ENCODE measurements at places on chromosomes 12 and 14.

DNA sequence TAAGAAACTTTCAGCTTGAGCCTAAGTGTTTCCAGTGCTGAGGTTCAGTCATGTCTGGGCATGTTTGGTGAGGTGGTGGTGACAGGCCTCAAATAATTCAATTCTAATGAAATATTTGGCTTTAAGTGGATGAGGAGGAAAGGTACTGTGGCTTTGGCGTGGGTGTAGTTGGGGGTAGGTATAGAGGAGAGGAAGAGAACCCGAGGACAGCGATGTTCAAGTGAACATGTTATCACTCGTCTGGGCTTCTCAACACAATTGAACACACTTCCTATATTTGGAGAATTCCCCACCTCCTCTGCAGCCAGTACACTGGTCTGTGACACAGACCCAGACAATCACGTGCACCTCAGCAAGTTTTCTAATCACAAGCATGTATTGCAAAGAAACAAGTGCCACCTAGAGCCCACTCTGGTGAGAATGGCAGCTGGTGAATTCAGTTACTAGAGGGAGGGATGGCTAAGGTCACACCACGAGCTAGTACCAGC, 53.0 kb downstream of the IFNG-AS1 start:
- peak; percentile 11 for DNase-seq

- DNase-seq, result no peak
Measured at GRCh38 chr14:94054936-94055335, 26.1 kb downstream of the DDX24 start.

DNA sequence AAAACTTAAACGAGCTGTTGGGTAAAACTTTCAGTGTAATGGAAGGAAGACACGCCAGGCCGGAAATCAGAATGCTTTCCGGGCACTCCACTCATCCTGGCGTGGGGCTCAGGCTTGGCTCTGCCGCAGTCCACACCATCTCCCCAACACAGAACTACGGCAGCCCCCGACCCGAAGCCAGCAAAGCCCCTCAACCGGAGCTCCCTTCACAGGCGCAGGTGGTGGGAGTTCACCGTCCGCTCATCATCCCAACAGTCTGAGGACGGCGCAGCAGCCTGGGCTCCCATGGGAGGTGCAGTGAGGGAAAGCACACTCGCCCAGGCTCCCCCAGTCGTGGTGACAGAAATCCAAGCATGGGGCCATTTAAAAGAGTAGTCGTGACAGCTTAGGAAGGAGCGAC, 11.0 kb upstream of the MMP17 start:
- DNase-seq, result peak; percentile 14

DNA sequence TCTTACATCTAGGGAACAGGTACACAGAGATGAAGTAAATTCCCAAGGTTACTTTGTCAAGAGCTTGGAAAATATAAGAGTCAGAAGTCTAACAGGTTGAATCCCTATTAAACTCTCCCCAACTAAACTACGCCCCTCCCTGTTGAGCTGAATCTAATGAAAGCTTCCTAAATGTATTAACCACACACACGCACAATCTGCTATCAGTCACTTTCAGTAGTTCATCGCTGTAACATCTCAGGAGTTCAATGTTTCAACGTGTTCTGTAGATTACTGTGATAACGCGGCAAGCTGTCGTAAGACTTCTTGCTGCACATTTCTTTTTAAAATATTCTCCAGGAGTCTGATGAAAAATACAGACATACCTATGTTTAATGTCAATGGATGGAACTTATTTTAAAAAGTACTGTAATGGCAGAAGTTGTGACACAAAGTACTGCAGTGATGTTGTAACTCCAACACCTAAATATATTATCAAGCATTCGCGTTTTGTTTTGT, 612 bp upstream of the SLC25A3 start:
- DNase-seq, result peak; percentile 48

DNA sequence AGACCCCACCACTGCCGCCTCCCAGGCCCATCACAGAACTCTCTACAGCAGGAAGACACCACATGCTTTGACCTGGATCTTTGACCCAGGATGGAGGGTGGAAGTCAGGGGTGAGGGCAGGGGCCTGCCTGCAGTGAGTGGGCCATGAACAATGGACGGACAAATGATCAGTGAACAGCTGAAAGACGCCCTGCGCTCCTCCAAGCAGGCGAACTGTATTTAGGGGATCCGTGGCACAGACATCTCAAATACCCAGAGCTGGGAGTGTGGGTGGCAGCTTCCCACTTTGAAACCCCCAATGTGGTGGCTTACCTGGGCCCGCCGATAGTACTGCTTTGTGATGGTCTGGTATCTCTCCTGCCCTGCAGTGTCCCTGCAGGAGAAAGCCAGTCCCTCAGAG, 8.7 kb upstream of the GPX2 start:
- DNase-seq, result no peak

DNA sequence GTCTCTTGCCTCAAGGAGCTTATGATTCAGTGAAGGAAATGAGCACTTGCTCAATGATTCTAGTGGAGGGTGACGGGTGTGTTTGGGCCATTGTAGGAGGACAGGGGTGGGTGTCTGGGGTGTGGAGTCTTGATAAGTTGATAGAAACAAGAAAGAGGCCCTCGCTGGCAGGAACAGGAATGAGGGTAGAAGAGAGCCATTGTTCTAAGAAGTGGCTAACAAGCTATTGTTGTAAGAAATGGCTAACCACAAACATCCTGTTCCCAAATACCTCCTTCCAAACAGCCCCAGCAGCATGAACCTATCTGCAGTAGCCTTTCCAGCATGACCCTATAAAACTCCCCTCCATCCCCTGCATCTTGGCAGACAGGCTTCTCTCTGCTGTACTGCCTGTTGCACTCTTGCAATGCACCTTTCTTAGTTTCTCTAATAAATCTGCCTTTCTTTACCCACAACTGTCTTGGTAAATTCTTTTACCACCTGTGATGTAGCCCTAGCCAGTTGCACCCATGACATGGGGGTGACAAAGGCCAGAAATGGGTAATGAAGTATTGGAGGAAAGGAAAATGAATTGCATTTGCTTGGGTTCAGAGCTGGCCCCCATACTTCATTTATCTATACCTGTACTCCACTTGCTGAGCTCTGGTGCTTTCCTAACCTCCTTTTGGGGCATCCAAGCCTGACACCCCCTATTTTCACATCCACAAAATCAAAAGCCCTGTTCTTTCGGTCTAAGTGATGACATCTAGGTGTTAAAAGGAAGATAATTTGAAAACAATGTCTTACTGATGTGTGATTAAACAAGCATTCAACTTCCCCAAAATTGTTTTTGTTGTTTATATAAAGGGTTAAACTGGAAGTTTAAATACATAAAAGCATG, 389.1 kb downstream of the GRIN2B start:
- peak; percentile 84 for DNase-seq

- DNase-seq, result no peak
Measured at GRCh38 chr14:52049721-52050588, 18.9 kb downstream of the NID2 start.

- DNase-seq, result peak; percentile 57
Measured at GRCh38 chr14:69574263-69574953, at the start of gene CCDC177. Gene CCDC177, minus strand, starts transcription at chr14:69574871. Its CDS starts 1,249 bp downstream, at chr14:69573622.

DNA sequence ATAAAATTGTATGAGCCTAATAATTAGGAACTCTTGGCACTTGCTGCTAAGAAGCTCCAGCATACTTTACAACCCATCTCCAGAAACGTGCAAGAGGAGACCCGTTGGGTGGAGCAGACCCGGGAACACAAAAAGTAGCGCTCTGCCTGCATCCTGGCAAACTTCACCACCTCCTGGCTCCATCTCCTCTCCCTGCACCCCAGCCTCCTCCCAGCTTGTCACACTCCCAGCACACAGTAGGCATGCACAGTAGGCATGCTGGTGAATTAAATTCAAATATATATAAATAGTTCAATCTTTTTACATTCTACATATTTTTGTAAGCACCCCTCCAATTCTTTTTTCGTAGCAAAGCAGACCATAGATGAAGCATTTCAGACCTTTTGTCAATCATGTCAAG, 1.2 kb downstream of the VSIG10 start:
- DNase-seq, result no peak

- DNase-seq, result no peak
Measured at GRCh38 chr12:31263661-31264060, 62.3 kb downstream of the SINHCAF start.

GRCh38 chr12:25935355-25936144, 22.9 kb upstream of the RASSF8 start:
- no peak for DNase-seq

GRCh38 chr14:91173221-91173670, 59.4 kb downstream of the DGLUCY start:
- DNase-seq, result peak; percentile 76

DNA sequence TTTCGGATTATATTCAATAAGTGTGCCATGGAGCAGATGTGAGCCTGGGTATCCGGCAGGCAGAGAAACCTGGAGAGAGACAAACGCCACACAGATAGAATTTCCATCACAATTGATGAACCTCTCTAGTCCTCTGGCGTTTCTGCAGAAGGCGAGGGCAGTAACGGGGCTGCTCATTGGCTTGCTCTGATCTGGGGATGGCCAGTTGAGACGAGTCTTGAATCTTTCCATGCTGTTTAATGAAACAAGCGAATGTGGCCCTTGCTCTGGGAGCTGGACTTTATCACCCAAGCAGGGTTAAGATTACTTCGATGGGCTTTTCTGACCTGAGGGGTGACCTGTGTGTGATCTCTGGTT, 42.4 kb upstream of the CLMN start:
- DNase-seq, result no peak

DNA sequence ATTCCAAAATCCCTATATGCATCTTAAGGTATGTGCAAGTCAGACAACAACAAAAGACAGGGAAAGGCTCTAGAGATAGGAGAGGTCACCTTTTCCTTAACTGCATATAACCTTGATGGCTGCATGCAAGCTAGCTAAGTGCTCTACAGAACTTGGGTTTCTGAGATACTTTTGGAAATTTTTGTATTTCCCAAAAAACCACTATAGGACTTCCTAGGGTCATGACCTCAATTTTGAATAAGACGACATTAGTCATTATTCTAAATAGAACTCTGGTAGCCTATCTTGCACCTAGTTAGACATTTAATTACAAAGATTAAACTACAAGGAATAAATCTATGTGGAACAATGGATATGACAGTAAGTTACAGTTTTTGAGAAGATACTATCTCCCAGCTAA, 309.3 kb downstream of the BCAT1 start:
- no peak for DNase-seq

DNA sequence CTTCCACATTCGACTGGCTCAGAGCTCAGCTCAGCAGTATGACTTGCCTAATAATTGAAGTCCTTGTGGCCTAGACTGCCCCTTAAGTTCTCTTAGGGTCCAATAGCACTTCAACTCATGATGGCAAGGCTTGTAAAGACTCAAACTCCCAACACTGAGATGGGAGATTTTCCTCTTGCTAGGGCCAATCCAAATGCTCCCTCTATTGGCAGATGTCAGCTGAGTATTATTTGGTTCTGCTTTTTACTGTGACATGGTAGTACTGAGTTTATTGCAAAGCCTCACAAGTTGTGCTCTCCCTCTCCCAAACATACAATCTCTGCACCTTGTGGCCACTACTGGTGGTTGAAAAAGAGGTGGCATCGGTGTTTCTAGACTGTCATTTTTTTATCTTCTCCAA, 164.2 kb downstream of the ALG10 start:
- DNase-seq, result peak; percentile 20

DNA sequence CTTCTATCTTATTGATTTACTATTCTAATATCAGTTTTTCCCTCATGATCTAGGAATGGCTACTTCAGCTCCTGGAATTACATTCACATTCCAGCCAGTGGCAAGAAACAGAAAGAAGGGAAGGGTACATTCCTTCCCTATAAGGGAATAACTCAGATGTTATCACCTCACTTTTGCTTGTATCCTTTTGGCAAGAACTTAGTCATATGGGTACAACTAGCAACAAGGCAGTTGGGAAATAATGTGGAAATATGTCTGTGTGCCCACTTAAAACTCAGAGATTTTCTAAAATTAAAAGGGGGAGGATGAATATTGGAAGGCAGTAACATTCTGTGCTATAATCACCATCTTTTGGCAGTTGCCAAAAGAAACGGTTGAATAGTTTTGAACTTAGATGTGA, 85.6 kb downstream of the MSRB3 start:
- no peak for DNase-seq

DNA sequence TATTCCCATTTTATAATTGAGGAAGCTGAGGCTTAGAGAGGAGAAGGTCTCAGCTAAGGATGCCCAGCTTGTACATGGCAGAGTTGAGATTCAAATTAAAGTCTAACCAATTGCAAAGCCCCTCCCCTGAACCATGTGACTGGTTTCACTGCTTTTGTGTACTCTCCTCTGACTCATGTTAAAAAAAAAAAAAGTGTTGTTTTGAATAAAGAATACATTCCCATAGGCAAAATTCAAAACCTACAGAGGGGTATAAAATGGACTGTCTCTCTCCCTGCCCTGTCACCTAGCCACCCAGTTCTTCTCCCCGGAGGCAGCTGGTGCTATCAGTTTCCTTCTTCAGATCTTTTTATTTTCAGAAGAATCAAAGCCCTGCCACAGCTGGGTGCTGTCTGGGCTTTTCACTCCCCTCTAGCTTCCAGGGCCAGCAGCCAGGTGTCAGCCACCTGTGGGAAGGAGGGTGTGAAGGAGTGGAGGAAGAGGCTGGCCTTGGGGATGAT, 5.4 kb downstream of the PSMD9 start:
- no peak for DNase-seq

GRCh38 chr14:100864206-100864605, 38.3 kb downstream of the MEG3 start:
- DNase-seq, result no peak

- no peak for DNase-seq
Measured at GRCh38 chr12:46224386-46224785, 44.5 kb downstream of the SLC38A1 start.

GRCh38 chr12:31899109-31899508, 60.1 kb upstream of the RESF1 start:
- DNase-seq, result no peak

GRCh38 chr12:113443030-113443539, 20.9 kb downstream of the SDSL start:
- no peak for DNase-seq

GRCh38 chr12:55194382-55194781, 26.4 kb upstream of the OR10A7 start:
- DNase-seq, result no peak

GRCh38 chr12:68886636-68887572, 46.1 kb downstream of the CPM start:
- DNase-seq, result no peak

- DNase-seq, result no peak
Measured at GRCh38 chr12:105092336-105092735, 8.1 kb upstream of the ALDH1L2 start.

GRCh38 chr12:75900781-75901254, 130.8 kb downstream of the PHLDA1 start:
- no peak for DNase-seq

All from NB4 (cell line).